ENCODE measurements at places on chromosomes 7 and 10.

GRCh38 chr7:86784765-86785164 is 141.1 kb downstream of the GRM3 start:
- DNase-seq = no peak

DNA sequence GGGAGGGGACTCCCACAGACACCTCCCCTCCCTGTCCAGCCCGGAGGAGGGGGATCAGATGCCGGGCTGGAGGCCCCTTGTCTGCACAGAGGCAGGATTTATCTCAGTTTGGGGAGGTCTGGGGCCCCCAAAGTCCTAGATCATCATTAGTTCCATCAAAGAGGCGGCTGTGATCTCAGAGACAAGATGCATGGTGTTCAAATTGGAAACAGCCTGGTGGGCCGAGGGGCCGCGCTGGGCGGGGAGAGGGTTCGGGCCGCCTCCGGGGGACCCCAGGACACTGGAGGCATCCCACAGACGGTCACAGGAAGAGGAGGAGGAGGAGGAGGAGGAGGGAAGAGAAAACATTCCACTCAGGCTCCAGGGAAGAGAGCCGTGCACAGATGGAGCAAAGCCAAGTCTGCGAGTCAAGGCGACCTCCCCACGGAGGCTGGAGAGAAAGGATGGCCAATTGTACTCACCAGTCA is 69.5 kb upstream of the CUX1 start:
- no peak for DNase-seq

- no peak for DNase-seq
Observed at GRCh38 chr7:12695965-12696364, 8.5 kb downstream of the ARL4A start.

DNA sequence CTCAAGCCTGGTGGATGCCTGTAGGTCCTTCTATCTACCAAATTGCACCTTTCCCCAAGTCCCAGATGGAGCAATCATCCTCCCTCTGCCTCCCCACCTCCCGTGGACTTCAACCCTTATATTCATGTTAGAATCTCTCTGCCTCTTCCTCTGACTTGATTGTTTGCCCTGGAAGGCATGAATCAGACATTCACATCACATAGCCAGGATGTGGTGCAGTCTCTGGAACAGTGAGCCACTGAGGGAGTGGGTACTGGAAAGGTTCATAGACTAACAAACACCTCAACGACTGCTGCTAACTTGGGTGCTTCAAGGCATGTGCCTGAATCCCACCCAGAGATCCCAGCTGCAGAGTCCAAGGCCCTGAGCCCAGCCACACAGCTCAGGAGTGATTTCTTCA is 494.0 kb downstream of the TNS3 start:
- no peak for DNase-seq

GRCh38 chr10:44065788-44066526 is 318.9 kb downstream of the CXCL12 start:
- no peak for DNase-seq

GRCh38 chr10:10985361-10985760 is 32.3 kb upstream of the CELF2 start:
- DNase-seq = no peak

- no peak for DNase-seq
Observed at GRCh38 chr7:104814671-104815400, 199.2 kb upstream of the KMT2E start.

- DNase-seq = no peak
Observed at GRCh38 chr7:41222746-41223145, 480.1 kb downstream of the INHBA start.

GRCh38 chr10:10911471-10911921 is 106.2 kb upstream of the CELF2 start:
- DNase-seq = no peak

DNA sequence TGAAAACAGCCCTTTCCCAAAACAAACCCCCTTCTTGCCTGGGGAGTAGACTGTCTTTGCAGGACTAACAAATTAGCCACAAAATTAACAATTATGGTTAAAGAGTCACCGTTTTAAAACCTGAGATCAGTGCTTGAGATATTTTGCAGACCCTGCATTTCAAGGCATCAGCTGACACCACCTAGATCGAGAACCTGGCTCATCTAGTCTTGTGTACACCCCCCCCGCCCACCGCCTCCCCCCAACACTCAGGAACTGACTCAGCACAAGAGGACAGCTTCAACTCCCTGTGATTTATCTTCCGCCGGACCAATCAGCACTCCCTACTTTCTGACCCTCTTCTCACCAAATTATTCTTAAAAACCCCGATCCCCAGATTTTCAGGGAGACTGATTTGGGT is 737.1 kb downstream of the PHTF2 start:
- DNase-seq = no peak

DNA sequence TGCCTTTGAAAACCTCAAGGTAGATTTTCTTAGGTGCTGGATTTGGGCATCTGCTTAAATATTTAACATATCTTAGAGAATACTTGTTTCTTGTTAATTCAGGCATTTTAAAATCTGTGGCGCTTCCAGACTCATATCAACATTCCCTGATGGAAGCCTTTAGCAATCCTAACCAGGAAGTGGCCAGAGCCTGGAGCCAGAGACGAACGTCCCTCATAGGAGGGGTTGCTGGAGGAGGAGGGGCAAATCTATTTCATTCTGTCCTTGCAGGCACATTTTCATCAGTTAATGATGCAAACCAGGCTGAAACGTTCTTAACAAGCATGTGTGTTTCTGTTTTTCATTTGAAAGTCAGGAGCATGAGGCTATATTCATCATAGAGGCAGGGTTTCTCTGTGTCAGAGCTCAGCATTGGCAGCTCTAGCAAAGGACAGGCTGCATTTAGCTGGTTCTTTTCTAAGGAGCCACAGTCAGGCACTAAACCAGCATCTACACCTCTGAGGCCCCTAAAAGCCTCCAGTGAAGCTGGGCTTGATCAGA is 17.8 kb upstream of the IFIT2 start:
- no peak for DNase-seq

DNA sequence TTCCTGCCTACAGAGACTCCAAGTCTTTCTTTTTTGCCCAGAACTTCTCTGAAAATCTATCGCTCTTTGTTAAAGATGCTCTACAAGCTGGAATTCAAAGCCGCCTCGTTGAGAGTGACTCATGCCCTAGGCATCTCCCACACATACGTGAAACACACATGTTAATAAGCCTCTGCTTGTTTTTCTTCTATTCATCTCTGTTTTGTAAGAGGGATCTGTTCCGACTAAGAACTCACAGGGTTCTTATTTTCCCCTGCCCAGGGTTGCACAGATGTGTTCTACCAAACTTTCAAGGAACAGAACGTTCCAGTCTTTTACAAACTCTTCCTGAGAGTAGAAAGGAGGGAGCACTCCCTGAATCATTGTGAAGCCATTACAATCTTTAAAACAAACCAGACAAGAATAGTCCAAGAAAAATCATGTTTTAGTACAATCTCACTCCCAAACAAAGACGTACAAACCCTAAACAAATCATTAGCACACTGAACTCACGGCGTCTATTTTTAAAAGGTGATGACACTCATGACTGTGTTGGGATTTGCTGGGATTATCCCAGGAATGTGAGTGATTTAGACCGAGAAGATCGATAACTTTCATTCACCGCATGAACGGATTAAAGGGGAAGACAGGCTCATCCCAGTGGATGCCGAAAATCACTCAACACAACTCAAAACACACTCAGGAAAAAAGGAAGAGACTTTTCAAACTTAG is 55.3 kb upstream of the INPP5A start:
- no peak for DNase-seq

GRCh38 chr10:58972576-58973234 is 203.7 kb upstream of the PHYHIPL start:
- no peak for DNase-seq

GRCh38 chr10:13633689-13634088 is 46.9 kb downstream of the PRPF18 start:
- no peak for DNase-seq

DNA sequence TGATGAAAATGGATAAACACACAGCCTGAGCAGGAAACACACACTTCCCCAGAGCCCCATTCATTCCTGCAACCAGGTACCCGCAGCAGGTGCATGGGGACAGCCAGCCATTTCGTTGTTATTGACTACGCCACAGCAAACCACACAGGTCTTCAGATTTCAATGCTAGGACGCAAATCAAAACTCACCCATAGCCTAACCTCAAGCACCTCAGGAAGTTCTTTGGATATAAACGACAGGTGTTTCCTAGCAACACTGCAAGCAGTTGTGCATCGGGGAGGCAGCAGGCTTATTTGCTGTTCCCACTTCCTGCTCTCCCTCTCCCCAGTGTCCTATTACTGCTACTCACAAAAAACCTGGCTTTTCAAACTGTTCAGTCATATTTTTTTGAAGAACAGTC is 176.5 kb upstream of the FRMD4A start:
- no peak for DNase-seq

DNA sequence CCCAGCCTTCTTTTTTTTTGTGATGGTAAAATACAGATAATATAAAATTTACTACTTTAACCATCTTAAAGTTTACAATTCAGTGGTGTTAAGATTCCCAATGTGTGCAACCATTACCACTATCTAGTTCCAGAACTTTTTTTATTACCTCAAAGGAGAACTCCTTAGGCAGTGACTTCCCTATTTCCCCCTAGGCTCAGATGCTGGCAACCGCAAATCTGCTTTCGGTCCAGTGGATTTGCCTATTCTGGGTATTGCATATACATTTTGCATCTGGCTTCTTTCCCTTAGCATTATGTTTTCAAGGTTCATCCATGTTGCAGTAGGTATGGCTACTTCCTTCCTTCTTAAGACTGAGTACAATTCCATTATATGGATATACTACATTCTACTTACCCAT is 56.5 kb downstream of the AFAP1L2 start:
- DNase-seq = no peak

DNA sequence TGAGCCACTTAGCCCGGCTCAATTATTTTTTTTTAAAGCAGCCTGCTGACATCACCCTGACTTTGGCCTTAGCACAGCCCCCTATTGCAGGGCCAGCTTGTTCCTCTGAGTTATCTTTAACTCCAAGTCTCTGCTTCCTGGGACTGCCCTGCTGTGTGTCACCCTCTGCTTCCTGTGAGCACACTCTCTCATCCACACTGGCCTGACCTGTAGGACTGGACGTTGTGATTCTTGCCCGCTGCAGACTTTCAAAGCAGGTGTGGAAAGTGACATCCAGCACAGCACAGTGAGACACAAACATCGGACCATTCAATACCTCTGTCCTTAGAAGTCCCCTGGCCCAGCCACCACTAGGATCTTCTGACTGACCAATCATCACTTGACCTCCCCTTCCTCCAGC is 26.4 kb upstream of the HSPA12A start:
- DNase-seq = no peak

GRCh38 chr10:20624642-20625041 is 272.5 kb downstream of the NEBL start:
- DNase-seq = no peak

GRCh38 chr7:136030330-136030729 is 53.2 kb upstream of the MTPN start:
- no peak for DNase-seq

DNA sequence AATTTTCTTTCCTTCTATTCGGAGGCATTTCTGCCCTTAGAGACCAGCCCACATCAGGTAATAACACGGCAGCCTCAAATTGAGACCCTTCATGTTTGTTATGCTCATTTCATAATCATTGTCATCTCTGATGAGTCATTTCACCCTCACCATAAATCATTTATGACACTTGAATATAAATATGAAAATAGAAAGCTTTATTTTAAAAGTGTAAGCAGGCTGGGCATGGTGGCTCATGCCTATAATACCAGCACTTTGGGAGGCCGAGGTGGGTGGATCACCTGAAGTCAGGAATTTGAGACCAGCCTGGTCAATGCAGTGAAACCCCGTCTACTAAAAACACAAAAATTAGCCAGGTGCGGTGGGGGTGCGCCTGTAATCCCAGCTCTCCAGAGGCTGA is 57.4 kb upstream of the EGFR start:
- no peak for DNase-seq

- no peak for DNase-seq
Observed at GRCh38 chr7:92423710-92424131, 23.6 kb upstream of the GATAD1 start.

DNA sequence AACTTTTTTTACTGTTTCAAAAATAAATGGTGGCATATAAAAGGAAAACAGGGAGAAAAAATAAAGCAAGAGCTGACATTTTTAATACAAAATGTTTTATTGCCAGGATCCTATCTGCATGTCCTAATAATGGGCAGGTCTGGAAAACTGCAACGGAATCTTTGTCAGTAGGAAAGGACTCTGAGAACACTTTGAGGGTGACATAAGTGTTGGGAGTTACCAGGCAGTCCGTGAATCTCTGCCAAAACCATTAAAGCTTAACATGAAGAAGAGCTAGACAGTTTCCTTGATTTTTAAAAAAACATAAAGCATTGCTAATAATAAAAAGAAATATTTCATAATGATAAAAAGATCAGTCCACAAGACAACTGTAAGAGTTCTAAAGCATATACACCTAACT is 80.7 kb downstream of the AGMO start:
- DNase-seq = no peak

DNA sequence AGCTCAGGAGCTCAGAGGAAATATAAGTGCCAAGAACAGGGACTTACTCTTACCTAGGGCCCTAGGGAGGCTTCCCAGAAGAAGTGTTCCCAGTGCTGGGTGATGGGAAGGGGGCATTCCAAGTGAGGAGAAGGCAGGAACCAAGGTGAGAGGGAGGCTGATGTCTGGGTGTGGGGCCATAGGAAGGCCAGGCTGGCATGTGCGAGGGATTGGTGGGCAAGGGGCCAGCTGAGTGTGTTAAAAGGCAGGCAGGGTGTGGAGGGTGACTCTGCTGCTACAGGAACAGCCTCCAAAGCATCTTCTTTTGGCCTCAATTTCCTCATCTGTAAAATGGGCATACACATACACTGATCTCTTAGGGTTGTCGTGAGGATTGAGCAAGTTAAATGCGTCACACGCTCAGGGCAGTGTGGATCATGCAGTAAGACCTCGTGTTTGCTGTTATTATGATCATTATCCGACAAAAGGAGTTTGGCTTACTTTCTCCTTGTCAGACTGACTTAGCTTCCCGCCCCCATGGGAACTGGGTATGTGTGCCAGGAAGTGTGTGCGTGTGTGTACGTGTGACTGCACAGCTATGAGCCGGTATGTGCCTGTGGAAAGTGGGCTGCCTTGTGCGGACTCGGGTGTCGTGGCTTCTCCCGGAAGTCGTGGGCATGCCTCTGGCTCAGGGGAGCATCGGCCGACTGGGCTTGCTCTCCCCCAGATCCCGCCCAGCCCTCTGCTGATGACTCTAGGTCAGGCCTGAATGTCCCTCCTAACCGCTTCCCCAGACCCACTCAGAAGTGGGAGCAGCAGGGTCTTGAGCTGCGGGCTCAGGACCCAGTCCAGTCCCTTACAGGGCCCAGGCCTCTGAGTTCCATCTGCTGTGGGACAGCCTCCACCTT is 59.6 kb downstream of the NEURL1 start:
- DNase-seq = no peak

GRCh38 chr10:97169911-97170693 is 15.7 kb downstream of the SLIT1 start:
- DNase-seq = no peak

GRCh38 chr7:112147793-112148361 is 58.3 kb downstream of the DOCK4 start:
- no peak for DNase-seq

DNA sequence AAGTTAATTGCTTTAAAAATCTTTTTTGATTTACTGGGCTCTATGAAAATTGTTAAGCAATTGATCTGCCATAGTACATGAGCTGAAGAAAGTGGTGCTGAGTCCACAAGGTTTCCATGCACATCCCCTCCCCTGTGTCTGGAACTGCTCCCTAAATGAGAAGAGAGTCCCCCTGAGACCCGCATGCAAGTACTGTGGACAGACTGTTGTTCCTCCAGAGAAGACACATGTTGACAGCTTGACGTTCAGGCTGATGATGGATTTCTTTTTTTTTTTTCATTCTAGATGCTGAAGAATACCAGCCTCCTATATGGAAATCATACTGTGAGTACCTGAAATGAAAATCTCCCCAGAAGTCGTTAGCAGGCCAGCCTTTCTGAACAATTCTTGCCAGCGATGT is 159.8 kb downstream of the CHN2 start:
- DNase-seq = no peak
